Naive thymus-derived CD4-positive, alpha-beta T cell (primary cell): ENCODE measurements at places on chromosomes 2 and 18.

DNA sequence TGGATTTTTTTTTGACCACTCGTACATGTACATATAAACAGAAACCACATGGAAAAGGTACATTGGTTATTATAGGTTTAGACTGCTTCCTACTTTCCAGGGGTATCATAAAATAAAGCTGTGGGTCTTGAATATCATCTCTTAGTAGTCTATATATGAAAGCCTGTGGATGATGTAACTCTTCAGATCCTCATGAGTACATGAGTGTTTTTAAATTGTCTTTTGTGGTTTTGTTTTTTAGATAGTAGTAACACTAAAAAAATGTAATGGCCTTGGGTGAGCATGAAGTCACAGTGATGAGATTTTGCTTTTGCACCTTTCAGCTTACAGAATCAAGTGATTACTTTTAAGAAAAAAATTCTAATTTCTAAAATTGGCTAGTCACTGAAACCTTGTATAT, 80.2 kb downstream of the RAB3GAP1 start:
- no peak for DNase-seq

GRCh38 chr2:164745012-164745797, 96.4 kb downstream of the COBLL1 start:
- no peak for DNase-seq

- no peak for DNase-seq
These were observed 8.8 kb upstream of the POLI start for GRCh38 chr18:54260396-54261072.

DNA sequence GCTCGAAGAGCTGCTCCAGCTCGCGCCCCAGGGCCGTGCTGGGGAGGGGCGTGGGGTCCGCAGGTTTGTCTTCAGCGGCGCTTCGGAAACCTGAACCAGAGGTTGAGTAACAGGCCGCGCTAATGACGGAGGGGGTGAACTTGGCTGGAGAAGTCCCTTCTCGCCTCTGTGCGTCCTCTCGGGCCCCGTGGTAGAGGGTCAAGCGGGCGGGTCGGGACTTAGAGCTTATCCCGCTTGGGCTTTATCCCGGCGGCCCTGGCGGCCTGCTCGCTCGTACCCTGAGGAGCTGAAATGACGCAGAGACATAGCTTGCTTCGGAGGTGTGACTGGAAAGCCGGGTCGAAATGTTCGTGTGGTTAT, 479 bp downstream of the RNMT start:
- DNase-seq: no peak

DNA sequence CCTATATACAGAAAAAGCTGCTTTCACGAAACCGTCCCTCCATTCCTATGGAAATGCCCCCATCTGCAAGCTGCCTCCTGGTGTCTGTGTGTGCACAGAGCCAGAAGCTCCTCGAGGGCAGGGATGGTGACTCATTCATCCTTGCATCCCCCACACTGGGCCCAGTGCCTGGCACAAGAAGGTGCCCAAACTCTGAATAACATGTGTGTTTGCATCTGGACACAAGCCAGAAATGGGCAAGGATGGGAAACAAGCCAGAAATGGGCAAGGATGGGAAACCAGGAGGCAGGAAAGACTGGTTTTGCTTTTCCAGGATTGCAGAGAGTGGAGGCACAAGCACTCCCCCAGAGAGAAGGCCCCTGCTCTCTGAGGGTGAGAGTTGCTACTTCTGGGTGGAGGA, 313.9 kb downstream of the CELF4 start:
- DNase-seq: no peak

DNA sequence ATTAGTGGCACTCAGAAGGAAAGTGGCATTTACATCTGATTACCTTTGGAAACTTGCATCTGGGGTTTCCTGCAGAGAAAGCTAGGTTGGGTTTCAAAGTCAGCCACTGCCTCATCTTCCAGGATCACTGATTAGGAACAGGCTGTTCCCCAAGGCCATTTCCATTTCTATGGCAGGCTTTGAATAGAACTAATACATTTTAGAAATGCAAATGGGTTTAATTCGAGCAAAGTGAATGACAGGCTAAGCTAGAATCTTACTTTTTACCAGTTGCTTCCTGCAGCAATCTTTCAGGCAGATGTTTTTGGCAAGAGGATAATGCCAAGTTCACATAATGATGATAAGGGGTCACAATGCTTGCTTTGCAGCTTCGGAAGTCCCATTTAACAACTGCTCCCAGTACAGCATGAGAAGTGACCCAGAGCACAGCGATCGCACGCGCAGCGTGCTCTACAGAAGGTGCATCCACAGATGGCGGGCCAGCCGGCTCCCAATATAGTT, 336.7 kb downstream of the LPIN1 start:
- no peak for DNase-seq

GRCh38 chr2:237967463-237967951, 693 bp downstream of the UBE2F start:
- no peak for DNase-seq

DNA sequence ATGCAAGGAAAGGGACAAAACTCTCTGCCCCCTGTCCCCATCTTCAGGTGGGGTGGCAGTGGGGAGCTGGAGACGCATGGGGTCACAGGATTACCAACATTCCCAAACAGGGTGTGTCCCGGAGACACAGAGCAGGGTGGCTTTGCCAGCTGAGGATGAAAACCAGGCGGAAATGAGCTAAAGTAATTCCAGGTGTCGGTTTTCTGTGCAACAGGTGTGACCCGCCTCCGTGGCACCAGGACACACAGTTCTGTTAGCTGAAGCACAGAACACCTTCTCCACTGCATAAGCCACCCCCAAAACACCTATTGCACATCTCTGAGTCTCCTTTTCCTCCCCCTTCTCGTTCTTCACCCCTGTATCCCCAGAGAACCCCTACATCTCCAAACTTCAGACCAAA, 122.7 kb upstream of the GLI2 start:
- DNase-seq: no peak

DNA sequence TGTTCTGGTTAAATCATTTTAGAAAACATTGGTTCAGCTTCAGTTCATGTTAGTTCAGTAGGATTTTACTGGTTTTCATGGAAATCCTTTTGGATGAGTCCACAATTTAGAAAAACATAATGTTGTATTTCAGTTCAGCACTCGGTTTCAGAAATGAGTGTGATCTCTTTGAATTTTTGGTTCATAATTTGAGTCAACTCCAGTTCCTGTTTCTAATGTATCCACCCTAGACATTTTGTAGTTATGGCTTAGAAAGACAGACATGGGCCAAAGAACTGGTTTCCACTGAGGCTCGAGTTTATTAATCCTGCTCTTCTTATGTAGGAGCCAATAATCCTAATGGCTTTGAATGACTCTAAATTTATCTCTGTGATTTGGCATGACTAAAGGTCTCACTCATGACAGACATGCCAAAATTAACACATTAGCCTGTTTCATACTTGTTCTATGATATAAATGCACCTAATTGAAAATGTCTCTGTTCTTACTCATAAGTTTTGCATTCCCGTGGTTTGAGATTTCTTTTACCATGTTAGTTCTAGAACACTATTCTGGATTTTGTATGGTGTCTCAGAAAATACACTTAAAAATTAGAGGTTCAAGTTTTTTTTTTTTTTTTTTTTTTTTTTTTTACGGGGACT, 82.3 kb upstream of the SPRED2 start:
- DNase-seq: no peak

DNA sequence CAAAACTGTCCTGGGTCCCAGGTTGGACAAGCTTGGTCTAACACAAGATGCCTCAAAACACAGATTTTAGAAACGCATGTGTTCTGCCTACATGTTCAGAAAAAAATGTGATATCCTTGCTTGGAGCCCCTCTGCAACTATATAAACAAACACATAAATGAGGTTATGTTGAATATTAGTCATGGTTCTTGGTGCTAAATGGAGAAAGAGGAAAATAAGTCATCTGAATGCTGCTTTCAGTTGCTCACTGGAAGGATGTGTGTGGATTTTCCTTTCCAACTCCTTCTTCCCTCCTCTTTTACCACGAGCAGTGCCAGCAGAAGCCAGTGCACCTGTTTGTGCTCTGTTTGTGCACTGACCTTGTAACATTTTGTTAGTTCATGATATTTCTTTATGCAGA, 85.3 kb downstream of the PIEZO2 start:
- no peak for DNase-seq

- DNase-seq: no peak
These were observed 72.9 kb downstream of the C1QL2 start for GRCh38 chr2:119085613-119086012.

DNA sequence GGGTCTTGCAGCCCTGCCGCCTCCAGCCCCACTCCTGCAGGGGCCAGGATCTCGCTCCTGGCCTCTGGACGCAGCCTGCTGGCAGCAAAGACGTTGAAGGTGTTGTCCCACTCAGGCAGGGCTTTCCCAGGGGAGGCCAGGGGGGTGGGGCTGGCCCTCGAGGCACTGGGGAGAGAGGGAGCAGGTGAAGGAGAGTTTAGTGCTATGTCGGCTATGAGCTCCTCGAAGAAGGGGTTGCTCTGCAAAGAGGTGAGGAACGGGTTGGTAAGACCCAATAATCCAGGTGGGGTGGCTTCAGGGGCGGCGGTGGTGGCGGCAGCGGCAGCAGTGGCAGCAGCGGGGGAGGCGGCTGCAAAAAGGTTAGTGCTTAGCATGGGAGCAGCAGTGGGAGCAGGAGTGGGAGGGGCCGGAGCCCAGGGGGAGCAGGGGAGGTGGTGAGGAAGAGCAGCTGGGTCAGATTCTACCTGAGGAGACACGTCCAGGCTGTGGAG, 9.7 kb upstream of the SFXN5 start:
- DNase-seq: no peak

DNA sequence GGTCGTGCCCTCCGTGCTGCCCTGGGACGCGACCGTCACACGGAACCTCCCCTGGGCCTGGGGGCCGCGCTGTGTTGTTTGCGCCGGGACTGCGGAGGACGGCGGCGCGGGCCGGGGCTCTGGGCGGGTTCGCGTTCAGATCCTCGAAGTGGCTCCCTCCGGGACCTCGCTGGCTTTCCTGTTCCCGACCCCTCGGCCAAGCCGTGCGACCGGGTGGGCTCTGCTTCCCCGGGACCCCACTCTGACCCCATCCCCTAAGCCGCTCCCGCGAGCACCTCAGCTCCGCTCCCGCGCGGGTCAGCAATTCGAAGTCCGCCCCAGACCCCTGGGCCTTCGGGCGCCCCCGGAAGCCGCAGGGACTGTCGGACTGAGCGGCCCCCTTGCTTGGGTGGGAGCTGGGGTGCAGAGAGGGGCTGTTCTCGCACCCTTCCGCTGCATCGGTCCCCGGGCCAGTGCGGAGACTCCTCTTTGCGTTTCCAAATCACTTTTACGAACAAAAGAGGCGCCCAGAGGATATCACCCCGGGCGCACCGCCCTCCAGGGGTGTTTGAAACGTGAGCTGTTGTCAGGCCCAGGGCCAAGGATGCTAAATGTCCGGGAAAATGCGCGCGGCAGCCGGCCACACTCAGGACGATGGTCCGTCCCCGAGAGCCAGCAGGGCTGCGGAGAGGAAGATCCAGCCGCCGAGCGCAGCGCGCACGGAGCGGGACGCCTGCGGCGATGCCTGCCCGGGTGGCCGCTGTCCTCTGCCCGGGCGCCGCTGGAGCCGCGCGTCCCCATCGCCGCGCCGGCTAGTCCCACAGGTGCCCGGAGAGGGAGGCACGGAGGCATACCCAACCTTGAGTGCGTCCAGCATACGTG, 73.5 kb downstream of the ZCCHC2 start:
- DNase-seq: no peak
